ENCODE measurements at places on chromosomes 4 and X. TPM values are rescaled to one million over a fixed set of nuclear protein-coding genes. Genes with fewer than 3 reads are reported as not detected.

- peak; percentile 6 for DNase-seq
- peaks cover 55% of the 10 kb centered on the region for H3K4me1 ChIP-seq
These were observed 325.0 kb downstream of the ARHGAP10 start for GRCh38 chr4:148056879-148057278.

GRCh38 chrX:95063554-95063953, 1389.5 kb downstream of the FAM133A start:
- H3K4me1 ChIP-seq = no peaks in the 10 kb centered on the region
- no peak for DNase-seq
- no peak overlapping the region for H3K4me3 ChIP-seq
- no peak overlapping the region for H3K27ac ChIP-seq

DNA sequence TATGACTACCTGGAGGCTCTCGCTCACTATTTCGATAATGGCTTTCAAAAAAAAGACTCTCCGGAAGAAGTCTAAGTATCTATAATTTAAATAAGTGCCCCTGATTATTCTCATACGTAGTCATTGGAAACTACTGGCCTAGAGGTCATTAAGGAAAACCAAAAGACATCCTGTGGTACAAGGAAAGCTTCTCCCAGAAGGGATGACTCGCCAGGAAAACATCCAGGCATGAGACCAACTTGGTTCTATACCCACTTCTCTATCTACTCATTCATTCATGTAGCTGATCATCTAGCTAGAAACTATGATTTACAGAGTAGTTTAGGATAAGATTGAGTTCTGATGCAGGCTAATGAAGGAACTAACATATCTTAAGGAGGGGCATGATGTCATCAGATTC, 37.7 kb downstream of the SOX3 start:
- no peaks in the 10 kb centered on the region for H3K27me3 ChIP-seq
- no peaks in the 10 kb centered on the region for H3K36me3 ChIP-seq
- H3K27ac ChIP-seq = no peak overlapping the region
- no peak overlapping the region for H3K4me3 ChIP-seq
- no peaks in the 10 kb centered on the region for H3K4me1 ChIP-seq

DNA sequence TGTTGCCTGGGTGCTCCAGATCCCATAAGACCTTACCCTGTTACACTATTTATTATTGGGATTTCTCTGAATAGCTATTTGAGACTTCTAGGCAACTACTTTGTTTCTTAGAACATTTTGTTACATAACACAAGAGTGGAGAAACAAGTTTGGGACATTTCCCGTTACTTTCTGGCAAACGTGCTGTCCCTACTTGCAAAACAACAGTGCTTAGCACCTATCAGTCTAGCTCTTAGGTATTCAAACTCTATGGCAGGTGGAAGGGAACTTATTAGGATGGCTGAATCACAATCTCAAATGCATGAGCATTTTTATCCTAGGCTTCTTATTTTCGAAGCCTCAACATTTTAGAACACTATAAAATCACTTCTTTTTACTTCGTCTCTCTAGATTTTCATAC, 613.6 kb downstream of the DMD start:
- H3K27ac ChIP-seq = no peak overlapping the region
- H3K4me1 ChIP-seq = no peaks in the 10 kb centered on the region
- H3K4me3 ChIP-seq = no peak overlapping the region
- H3K27me3 ChIP-seq = no peaks in the 10 kb centered on the region
- no peak for DNase-seq

DNA sequence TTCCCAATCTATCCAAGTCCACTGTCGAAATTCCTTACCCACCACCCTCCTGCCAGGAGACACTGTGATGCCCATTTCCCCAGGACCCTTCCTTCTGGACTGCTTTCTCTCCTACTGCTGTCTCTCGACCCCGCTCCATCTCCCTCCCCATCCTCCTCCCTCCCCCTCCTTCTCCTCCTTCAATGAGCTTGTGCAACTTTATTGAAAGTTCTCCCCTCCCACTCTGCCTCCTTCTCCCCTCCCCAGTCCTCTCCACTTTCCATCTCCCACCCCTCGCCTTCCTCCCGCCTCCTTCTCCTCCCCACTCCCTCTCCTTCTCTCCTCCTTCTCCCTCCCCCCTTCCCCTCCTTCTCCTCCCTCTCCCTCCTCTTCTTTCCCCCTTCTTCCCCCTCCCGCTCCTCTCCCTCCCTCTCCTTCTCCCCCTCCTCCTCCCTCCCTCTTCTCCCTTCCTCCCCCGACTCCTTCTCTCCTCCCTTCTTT, 116.6 kb upstream of the FAT1 start:
- peak overlapping the region; percentile 94 for H3K27ac ChIP-seq
- no peaks in the 10 kb centered on the region for H3K27me3 ChIP-seq
- DNase-seq = no peak
- H3K4me3 ChIP-seq = peak overlapping the region; percentile 74
- H3K4me1 ChIP-seq = peaks cover 24% of the 10 kb centered on the region

DNA sequence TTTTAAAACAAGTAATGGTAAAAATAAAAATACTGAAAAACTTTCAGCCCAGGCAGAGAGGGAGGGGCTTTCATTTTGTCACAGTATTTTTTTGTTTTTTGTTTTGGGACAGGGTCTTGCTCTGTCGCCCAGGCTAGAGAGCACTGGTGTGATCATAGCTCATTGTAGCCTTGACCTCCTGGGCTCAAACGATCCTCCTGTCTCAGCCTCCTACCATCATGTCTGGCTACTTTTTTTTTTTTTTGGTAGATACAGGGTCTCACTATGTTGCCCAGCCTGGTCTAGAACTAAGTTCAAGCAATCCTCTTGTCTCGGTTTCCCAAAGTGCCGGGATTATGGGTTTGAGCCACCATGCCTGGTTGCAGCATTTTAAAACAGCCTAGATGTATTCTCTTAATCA, 40.8 kb upstream of the FAT1 start:
- no peak for DNase-seq
- no peak overlapping the region for H3K27ac ChIP-seq

GRCh38 chr4:87540146-87541058, 11.2 kb upstream of the SPARCL1 start:
- no peaks in the 10 kb centered on the region for H3K36me3 ChIP-seq
- no peak for DNase-seq
- no peaks in the 10 kb centered on the region for H3K27me3 ChIP-seq

- no peak overlapping the region for H3K27ac ChIP-seq
- no peaks in the 10 kb centered on the region for H3K4me1 ChIP-seq
- peak overlapping the region; percentile 58 for H3K4me3 ChIP-seq
These were observed 672 bp upstream of the NAT8L start for GRCh38 chr4:2058264-2059045.

DNA sequence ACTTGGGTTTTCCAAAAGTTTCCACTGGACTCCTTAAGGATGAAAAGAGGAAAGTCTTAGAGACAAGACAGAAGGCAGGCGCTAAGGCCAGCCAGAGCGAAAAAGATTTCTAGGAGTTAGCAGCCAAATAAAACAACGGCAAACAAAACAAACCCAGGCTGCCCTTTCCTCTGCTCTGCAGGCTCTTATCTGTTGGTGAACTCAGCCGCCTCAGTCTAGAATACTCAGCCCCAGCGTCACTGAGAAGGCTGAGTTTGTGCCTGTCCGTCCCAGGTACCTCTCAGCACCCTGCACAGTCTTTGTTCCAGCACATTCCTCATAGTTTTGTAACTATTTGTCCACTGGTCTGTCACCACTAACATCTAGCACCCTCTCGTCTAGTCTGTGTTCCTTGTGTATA, 75.6 kb upstream of the FAM9C start:
- no peaks in the 10 kb centered on the region for H3K36me3 ChIP-seq
- DNase-seq = no peak
- peak overlapping the region; percentile 71 for H3K27ac ChIP-seq
- no peaks in the 10 kb centered on the region for H3K27me3 ChIP-seq
- H3K4me3 ChIP-seq = no peak overlapping the region

GRCh38 chr4:101140228-101140627, 207.1 kb downstream of the PPP3CA start:
- DNase-seq = no peak
- no peaks in the 10 kb centered on the region for H3K36me3 ChIP-seq
- H3K27ac ChIP-seq = no peak overlapping the region
- H3K27me3 ChIP-seq = no peaks in the 10 kb centered on the region

GRCh38 chr4:163693211-163693610, 198.7 kb downstream of the TMA16 start:
- no peaks in the 10 kb centered on the region for H3K36me3 ChIP-seq
- no peak overlapping the region for H3K4me3 ChIP-seq
- H3K27me3 ChIP-seq = no peaks in the 10 kb centered on the region
- H3K4me1 ChIP-seq = no peaks in the 10 kb centered on the region
- H3K27ac ChIP-seq = no peak overlapping the region

GRCh38 chr4:8580321-8581093, at the start of gene GPR78:
Gene GPR78 (plus strand): TSS chr4:8580392. CDS start chr4:8580983, 591 bp downstream.
- H3K27ac ChIP-seq = no peak within 1 kb of the TSS
- H3K27me3 ChIP-seq = no peaks in the 10 kb centered on the region
- DNase-seq = no peak
- H3K4me1 ChIP-seq = no peaks in the 10 kb centered on the region

DNA sequence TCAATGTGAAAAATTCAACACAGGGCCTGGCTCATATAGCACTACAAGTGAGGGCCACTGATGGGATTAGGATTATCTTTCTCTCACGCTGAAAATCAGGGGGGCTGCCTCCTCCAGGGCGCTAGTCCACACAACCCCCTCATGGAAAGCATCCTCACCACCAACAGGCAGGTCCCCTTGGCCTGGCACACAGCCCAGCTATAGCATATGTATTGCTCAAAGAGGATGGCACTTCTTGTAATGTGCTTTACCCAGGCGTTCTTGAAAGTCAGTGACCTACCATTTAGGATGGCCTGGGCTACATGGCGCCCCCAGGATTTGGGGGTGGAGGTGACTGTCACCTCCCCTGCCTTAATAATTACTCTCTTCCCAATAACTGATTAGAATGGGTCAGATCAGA, 71.0 kb upstream of the LSM6 start:
- DNase-seq = no peak
- no peaks in the 10 kb centered on the region for H3K27me3 ChIP-seq
- no peaks in the 10 kb centered on the region for H3K36me3 ChIP-seq
- no peak overlapping the region for H3K27ac ChIP-seq
- no peaks in the 10 kb centered on the region for H3K4me1 ChIP-seq
- H3K4me3 ChIP-seq = no peak overlapping the region

- H3K36me3 ChIP-seq = no peaks in the 10 kb centered on the region
- no peak for DNase-seq
- H3K4me3 ChIP-seq = peak overlapping the region; percentile 89
- H3K27me3 ChIP-seq = no peaks in the 10 kb centered on the region
- peaks cover 26% of the 10 kb centered on the region for H3K4me1 ChIP-seq
These were observed 11.7 kb upstream of the TMEM156 start for GRCh38 chr4:39043861-39044363.

- DNase-seq = no peak
- H3K4me3 ChIP-seq = no peak overlapping the region
- no peaks in the 10 kb centered on the region for H3K27me3 ChIP-seq
- H3K36me3 ChIP-seq = no peaks in the 10 kb centered on the region
- H3K27ac ChIP-seq = no peak overlapping the region
- no peaks in the 10 kb centered on the region for H3K4me1 ChIP-seq
These were observed 591.6 kb downstream of the BCOR start for GRCh38 chrX:39506131-39506530.

DNA sequence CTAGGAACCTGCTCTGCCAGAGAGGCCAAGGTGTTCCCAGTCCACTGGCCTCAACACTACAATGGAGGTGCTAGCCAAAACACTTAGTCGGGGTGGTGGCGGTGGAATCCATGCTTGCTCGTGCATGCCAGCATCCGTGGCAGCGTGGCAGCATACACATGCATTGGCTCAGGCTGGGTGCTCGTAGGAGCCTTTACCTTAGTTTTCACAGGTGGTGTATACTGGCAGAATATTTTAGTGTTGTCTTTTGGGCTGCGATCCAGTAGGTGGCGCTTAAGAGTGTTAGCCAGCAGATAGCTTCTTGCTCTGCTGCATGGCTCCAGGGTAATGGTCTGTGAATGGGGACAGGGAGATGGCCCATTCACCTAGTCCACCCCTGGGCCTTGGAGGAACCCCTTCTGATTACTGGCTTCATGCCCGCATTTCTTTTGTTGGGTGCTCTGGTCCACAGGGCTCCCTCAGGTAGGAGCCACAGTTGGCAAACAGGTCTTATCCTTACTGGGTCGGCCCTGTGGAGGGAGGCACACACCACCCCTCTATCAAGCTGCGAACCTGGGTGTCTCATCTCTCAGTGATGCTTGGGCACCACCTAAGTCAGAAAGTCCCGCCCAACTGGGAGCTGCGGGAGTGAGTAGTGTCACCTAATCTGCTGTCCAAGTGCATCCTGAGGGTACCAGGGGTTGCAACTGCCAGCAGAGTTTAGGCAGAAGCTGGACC, 40.0 kb downstream of the RIPPLY1 start:
- no peak overlapping the region for H3K27ac ChIP-seq
- no peak overlapping the region for H3K4me3 ChIP-seq
- no peaks in the 10 kb centered on the region for H3K27me3 ChIP-seq
- H3K36me3 ChIP-seq = no peaks in the 10 kb centered on the region

- H3K4me1 ChIP-seq = no peaks in the 10 kb centered on the region
- H3K27me3 ChIP-seq = no peaks in the 10 kb centered on the region
- H3K27ac ChIP-seq = no peak overlapping the region
These were observed 367.5 kb upstream of the CTSO start for GRCh38 chr4:156321203-156321602.

DNA sequence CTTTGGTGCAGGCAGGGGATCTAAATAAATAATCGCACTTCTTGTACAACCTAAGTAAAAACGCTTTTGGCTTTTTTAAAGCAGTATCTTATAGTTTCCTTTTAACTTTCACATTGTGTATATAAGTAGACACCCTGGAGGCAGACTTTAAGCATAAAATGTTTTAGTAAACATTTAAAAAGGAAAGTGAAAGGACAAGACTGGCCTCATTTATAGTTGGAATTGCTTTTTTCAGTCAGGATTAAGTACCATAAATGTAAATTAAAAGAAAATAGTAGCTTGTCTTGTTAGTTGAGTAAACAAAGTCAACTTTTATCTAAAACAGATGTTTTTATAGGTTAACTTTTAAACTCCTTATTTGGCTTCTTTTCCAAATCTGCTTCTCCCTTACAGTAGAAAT, 39.7 kb downstream of the PTPN13 start:
- peaks cover 7% of the 10 kb centered on the region for H3K36me3 ChIP-seq
- no peak overlapping the region for H3K4me3 ChIP-seq
- no peaks in the 10 kb centered on the region for H3K4me1 ChIP-seq
- no peaks in the 10 kb centered on the region for H3K27me3 ChIP-seq

DNA sequence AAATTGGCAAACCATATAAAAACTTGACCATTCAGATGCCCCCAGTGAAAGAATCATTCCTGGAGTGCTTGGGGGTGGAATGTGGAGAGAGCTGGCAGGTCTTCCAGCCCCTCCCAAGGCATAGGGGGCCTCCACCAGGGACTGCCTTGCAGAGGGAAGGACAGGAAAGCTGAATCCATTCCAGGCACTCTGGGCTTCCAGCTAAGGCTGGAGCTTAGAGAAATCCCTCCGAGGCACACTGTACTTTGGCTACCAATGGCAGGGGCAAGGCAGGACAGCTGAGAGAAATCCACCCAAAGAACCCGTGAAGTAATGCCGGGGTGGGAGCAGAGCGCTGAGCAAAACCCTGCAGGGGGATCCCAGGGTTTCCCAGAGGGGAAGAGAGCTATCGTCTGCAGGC, 4.0 kb downstream of the CENPU start:
- no peak overlapping the region for H3K27ac ChIP-seq
- no peak for DNase-seq
- H3K36me3 ChIP-seq = no peaks in the 10 kb centered on the region
- H3K27me3 ChIP-seq = no peaks in the 10 kb centered on the region
- H3K4me3 ChIP-seq = no peak overlapping the region

The GPR50 gene
- not detected for total RNA-seq

The USP17L11 gene
- not detected for total RNA-seq

The REELD1 gene
- total RNA-seq = 1.1 TPM

The PASD1 gene
- not detected for total RNA-seq

The TLR6 gene
- 1.8 TPM for total RNA-seq

The PABPC1L2A gene
- not detected for total RNA-seq

The NONO gene
- total RNA-seq = 168 TPM

The CHIC2 gene
- total RNA-seq = 52.8 TPM

The ADGRG2 gene
- total RNA-seq = 1.9 TPM

The NELFA gene
- 26.7 TPM for total RNA-seq

The PDCL2 gene
- not detected for total RNA-seq

The HMX1 gene
- total RNA-seq = not detected

The SUPT20HL1 gene
- total RNA-seq = not detected
